Activated CD8-positive, alpha-beta memory T cell treated with anti-CD3 and anti-CD28 coated beads, Interleukin-2, amount 10 ng/mL, durations not matched to agents 7 days and 5 days (primary cell): ENCODE measurements at places on chromosomes 3 and 15.

DNA sequence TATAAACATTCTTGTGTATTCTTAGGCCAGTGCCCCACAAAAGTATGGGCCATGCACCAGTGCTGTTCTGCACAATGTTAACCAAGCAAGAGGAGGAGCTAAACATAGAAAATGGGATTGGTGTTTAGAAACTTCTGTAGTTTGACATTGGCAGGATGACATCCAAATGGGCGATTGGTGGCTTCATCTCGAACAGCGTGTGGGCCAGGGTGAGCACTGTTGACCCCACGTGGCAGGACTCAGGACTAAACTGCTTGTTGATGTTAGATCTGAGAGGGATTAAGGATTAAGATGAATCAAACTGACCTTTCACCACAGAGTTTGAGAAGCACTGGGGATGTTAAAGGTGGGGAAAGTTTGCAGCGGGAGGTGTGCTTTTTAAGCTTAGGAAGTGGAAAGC lies 31.9 kb downstream of the ZNF710 start:
- no peak for DNase-seq

DNA sequence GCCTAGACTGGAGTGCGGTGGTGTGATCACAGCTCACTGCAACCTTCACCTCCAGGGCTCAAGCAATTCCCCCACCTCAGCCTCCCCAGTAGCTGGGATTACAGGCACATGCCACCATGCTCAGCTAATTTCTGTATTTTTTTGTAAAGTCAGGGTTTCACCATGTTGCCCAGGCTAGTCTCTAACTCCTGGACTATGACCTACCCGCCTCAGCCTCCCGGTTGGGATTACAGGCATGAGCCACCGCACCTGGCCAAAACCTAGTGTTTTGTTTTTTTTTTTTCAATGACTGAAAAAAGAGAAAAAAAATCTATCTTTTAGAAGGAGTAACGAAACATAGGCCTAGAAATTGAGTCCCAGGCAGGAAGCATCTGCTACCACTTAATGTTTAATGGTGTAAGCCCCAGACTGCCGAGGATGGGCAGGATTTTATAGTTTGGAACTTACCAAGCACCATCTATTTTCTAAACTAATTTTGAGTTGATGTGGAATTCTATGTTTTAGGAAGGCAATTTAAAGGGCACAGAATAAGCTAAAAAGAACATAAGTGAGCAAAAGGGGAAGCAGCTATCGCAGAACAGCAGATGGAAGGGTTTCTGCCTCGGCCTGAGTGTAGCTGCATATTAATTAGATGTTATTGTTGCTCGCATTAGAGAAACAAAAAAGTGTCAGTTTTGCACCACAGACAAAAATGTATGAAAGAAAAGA lies 24.2 kb upstream of the CA12 start:
- no peak for DNase-seq

DNA sequence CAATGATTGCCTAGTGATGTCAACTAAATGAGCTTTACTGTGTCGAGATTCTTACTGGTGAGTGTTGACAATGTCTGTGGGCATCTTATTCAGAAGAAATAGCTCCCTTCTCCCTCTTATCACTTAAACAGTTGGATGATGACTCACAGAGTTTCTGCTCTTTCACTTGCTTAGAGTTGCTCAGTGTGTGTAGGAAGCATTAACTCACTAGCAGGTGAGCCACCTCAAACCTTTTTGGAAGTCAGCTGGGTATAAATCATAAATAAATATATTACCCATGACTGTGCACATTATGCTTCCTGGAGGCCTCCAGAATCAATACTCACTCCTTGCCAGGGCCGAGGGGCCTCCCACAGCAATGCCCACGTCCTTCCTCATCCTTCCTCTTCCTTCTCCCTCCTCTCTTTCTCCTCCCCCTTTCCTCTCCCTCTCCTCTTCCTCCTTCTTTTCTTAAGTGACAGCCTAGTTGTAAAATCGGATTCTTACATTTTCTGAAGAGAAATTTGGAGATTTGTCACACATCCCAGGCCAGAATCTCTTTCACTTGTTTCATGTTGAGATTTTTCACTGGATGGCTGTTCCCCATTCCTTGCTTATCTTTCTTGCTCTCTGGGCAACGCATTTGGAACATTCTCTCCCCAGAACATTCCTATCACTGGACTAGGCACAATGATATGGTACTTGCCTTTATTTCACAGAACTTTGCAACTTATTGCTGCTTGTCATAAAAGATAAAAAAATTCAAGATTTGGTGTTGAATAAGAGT lies 17.5 kb downstream of the SHC4 start:
- no peak for DNase-seq

- DNase-seq: no peak
These were observed 219.1 kb upstream of the RGMA start for GRCh38 chr15:93308026-93308690.

GRCh38 chr3:45864760-45865519 lies 21.4 kb upstream of the CCR9 start:
- DNase-seq: peak; percentile 72

GRCh38 chr3:149377408-149378364 lies at the start of gene TM4SF1:
TSS of gene TM4SF1 (minus strand) at chr3:149377649. CDS start at chr3:149377547, 102 bp downstream.
- no peak for DNase-seq

GRCh38 chr3:29240248-29240647 lies 40.6 kb upstream of the RBMS3 start:
- no peak for DNase-seq
